Activated CD4-positive, alpha-beta T cell treated with anti-CD3 and anti-CD28 coated beads for 1 hour (primary cell): ENCODE measurements at places on chromosomes 12 and 14.
A peak's percentile ranks its signal among the peaks of the same experiment; 100 is the strongest.

DNA sequence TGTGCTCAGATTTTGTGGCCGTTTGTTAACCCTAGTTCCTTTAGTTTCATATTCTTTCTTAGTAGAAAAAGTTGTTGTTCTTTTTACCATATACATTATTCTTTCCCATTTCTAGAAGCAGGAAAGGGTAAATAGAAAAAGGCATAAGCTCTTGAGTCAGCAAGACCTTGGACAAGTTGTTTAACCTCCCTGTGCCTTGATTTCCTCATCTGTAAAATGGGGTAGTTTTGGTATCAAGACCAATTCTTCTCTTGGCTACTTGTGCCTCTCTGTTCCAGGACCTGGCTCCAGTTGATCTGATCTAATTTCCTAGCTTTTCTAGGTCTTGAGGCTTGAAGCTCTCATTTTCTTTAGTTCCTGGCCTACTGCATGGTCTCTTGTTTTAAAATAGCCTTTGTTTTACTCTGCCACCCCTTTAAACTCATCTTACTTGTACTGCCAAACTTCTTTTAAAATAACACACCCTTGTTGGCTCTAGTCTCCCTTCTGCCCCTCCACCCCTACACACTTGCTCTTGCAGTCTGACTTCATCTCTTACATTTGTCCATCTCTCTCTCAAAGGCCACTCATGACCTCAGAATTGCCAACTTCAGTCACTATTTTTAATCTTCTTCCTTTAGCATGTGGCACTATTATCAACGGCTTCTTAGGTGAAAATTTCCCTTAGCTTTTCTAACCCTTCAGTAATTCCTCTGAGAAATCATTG, 143.7 kb downstream of the TTLL5 start:
- DNase-seq = no peak

DNA sequence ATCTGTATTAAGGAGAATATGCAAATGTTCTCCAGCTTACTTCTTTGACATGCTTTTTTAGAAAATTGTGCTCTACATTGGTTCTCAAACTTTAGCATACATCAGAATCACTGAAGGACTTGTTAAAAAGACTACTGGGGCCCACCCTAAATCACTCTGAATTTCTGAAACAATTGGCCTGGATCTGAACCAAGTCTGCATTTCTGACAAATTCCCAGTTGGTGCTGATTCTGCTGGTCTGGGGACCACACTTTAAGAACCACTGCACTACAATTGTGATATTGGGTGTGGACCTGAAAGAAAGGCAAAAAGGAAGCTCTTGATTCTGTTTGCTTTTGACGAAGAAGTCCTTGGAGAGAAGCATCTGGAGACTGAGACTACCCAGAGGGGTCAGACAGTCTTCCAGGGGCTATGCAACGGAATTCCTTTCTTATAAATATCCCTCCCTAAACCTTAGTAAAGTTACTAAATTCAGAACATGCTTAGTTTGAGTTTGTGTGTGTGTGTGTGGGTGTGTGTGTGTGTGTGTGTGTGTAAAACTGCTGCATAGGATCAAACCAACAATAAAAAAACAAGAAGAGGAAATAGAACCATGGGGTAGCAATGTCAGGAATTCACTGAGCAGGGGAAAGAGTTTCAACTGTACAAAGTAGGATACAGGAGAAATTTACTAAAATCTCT, 36.8 kb downstream of the EAPP start:
- DNase-seq = no peak

DNA sequence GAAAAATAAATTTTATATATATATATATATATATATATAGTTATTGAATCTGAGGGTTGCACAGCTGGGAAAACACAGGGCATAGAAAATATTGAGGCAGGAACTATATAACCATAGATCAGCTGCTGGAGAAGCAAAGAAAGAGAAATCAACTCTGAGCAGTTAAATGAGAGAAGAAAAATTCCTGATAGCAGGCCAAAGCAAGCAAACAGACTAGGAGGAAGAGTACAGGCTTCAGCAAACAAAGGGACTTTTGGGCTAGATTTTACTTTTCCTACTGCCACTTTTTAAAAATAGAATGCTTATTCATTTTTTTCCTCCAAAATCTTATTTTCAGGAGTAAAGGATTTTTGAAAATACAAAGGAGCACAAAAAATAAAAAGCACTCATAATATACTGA, 216.0 kb upstream of the PRKD1 start:
- no peak for DNase-seq

DNA sequence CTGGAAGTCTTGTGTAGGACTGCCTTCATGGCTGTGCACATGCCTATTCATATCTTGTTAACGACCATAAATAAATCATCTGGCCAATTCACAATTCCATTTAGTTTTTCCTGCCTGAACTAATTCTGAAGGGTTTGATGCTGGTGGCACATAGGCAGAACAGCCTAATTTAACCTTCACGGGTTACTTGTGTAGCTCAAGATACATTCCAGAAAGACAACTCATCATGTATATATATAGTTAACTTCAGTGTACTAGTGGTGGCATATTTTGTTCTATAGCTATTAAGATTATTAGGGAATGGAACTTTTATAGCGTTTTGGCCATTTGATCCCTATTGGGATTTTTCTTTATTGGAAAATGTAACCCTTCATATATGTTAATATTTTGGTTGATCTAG, 31.4 kb downstream of the CFAP54 start:
- no peak for DNase-seq

GRCh38 chr12:25684070-25684469, 131.0 kb upstream of the LMNTD1 start:
- DNase-seq = no peak

DNA sequence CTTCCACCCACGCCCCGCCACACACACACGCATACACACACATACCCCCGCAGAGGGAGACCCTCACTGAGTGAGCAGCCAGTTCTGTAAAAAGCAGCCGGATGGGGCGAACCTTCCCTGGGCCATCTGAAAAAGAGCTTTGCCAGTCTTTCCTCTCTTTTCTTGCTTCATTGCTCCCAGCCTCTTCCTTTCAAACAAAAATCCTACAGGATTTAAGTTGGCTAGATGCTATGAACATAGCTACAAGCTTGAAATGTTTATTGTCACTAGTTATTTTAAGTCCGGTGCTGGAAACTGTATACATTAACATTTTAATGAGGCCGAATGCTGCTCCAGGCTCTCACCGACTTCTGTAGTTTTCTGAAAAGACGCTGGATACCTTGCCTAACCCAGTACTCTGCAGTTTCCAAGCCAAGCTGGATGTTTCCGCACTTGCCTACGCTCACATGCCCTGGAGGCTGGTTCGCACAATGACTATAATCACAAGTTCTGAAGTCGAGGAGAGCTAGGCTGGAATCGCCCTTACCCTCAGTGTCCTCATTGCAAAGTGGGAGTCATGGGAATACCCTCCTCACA, 39.2 kb downstream of the LTBP2 start:
- no peak for DNase-seq

GRCh38 chr12:82838827-82839226, 152.1 kb downstream of the TMTC2 start:
- DNase-seq = no peak

- no peak for DNase-seq
These were observed 12.9 kb downstream of the TMEM117 start for GRCh38 chr12:43848786-43849185.

DNA sequence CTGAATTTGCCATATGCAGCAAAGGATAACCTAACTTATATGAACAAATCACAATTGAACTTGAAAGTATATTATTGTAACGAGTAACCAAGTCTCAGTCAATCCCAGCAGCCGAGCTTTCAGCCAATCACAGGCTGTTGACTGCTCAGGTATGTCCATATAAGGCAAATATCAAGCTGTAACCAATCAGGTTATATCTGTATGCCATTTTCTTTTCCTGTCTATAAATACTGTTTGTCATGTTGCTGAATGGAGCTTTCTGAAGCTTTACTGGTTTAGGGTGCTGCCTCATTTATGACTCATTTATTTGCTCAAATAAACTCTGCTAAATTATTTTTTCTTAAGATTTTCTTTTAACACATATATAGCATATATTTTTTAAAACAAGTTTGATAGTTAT, 1059.5 kb downstream of the GALC start:
- no peak for DNase-seq

GRCh38 chr12:96313606-96314005, 86.6 kb downstream of the CDK17 start:
- DNase-seq = no peak

DNA sequence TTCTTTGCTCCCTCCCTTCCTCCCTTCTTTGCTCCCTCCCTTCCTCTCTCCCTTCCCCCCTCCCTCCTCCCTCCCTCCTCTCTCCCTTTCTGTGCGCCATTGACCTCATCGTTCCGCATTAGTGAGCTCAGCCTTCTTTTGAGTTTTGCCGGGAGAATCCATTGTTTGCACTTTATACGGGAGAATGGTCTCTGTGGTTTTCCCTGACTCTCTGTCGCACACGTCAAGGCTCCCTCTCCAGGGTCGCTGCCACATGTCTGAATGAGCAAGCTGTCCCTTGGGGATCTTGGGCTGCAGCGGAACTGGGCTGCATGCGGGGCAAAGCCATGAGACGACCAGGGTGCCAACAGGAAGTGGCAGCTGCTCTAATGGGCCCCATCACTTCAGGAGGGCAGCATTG, 118.5 kb downstream of the GLT1D1 start:
- no peak for DNase-seq

GRCh38 chr12:2825132-2825531, 9.7 kb downstream of the NRIP2 start:
- no peak for DNase-seq

- DNase-seq = no peak
These were observed 586.4 kb downstream of the AACS start for GRCh38 chr12:125651625-125652024.

DNA sequence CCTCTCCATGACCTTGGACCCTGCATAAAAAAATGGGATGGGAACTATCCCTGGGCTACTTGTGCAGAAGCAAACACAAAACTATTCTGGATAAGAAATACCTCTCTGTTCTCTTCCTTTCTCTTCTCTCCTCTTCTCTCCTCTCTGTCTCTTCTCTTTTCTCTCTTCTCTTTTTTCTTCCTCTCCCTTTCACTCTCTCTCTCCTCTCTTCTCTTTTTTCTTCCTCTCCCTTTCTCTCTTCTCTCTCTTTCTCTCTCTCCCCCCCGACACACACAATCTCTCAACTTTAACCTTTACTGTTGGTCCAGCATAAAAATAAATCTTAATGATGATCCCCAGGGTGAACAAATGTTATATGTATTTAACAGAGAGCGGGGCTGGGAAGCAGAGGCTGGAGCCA, 141.4 kb downstream of the SRGAP1 start:
- no peak for DNase-seq

GRCh38 chr12:989051-989450, 2.0 kb upstream of the ERC1 start:
- no peak for DNase-seq

DNA sequence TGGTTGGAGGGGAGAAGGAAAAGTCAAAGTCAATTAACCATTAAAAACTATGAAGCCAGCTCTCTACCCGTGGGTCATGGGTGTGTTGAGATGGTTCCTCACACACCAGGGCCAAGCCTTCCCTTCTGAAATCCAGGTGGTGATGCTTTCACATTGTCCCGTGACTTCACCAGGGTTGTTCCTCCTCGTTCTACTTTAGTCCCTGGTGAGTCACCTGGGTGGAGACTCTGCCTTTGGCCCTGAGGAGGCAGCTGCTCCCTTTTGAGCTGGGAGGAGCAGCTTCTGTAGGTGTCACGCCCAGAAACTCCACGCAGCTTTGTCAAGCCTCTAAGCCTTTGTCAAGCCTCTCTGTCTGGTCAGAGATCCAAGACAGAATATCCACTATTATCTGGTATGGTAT, 348.3 kb downstream of the BMP4 start:
- DNase-seq = no peak

- DNase-seq = no peak
These were observed 635.7 kb upstream of the FLRT2 start for GRCh38 chr14:84894254-84894653.

GRCh38 chr12:21972055-21972454, 30.8 kb upstream of the ABCC9 start:
- no peak for DNase-seq

DNA sequence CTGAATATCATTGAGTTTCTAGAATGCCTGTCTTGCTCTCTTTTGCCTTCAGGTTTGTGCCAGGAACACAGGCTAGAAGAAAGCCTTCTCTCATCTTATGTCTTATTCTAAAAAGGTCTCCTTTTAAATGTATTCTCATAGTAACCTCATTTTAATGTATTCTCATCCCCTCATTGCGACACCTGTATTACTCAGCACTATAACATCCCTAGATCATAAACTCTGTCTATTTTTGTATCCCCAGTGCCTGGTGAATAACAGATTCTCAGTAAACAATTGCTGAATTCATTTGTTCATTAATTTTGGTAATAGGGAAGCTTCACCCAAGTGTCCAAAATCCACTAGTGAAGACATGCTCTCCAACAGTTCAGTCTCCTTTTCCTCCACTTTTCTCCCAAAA, 8.8 kb upstream of the LRRK2 start:
- DNase-seq = no peak

GRCh38 chr12:21751517-21751916, 23.0 kb downstream of the KCNJ8 start:
- no peak for DNase-seq

DNA sequence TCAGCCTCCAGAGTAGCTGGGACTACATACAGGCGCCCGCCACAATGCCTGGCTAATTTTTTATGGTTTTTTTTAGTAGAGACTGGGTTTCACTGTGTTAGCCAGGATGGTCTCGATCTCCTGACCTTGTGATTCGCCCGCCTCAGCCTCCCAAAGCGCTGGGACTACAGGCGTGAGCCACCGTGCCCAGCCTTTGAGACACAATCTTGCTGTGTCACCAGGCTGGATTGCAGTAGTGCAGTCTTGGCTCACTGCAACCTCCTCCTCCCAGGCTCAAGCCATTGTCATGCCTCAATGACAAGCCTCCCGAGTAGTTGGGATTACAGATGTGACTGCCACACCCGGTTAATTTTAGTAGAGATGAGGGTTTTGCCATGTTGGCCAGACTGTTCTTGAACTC, 21.3 kb upstream of the STRN3 start:
- no peak for DNase-seq

DNA sequence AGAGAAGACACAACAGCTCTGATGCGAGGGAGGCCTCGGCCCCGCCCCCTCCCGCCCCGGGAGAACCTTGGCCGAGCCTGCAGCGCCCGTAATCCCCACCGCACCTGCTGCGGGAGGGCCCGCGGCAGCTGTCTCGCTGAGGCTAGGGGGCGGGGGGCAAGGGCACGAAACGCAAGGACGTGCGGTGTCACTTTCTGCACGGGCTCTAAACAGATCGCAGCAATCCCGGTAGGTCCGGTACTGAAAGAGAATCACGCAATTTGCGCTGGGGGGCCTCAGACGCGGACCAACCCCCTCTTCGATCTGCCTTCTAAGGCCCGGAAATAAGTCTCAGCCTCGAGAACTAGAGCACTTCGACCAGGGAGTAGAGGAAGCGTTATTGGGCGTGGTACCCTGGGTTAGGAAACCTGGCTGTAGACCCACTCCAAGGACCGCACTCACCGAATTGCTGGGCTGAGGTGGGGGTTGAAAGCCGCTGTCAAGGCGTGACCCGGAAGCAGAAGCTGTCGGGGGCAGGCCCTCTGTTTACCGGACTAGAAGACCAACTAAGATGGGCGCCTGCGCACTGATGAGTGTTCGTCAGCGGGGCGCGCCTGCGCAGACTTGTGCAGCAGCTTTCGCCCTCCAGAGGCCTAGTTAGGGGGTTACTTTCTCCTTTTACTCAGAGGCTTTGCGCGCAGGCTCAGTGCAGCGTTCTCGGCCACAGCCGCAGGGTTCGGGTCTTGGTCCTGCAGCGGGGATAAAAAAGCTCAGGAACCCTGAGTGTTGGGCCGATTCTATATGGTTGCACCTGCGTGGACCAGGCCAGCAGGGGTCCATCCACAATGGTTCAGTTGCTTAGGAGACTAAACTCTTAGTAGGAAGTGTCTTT, at the start of gene ASB8:
ASB8 (minus strand) TSS at position 498 of the 871 bp plus-strand sequence. CDS start 4,019 bp downstream, outside the sequence.
- DNase-seq = peak; percentile 99

- DNase-seq = no peak
These were observed 101.2 kb upstream of the NCOR2 start for GRCh38 chr12:124668602-124669001.

GRCh38 chr12:132840536-132840935, 11.9 kb upstream of the GOLGA3 start:
- DNase-seq = no peak
